ENCODE measurements at places on chromosomes 12 and 14.
A peak's percentile ranks its signal among the peaks of the same experiment; 100 is the strongest.

GRCh38 chr14:102315121-102315520 is 4.4 kb upstream of the ZNF839 start:
- no peak for DNase-seq

DNA sequence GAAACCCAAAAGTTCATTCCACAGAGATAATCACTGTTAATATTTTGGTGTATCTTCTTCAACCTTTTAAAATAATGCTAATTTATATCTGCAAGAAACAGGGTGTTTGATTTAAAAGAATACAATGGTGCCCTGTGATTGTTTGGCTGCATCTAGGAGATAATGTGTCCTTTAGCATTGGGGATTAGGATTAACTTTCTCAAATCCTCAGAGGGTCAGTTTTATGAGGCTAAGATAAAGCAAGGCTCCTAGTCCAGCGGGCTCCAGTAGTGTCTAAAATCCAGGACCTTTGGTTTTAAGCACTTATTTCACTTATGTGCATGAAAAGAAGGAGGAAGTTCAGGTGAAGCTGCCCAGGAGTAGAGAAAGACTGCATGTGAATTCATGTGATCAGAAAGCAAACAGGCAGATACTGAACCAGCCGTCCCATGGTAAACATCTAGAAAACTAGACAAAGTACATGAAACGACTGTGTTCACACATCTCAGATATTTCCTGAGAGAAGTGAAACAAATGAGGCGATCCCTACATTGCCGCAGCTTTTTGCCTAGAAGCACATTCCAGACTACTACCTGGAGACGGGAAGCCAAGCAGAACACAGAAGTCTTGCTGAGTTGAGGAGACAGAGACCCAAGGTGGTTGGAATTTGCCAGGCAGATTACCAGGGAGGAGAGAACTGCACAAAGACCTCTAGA is 129.1 kb upstream of the MAX start:
- DNase-seq = peak; percentile 72

DNA sequence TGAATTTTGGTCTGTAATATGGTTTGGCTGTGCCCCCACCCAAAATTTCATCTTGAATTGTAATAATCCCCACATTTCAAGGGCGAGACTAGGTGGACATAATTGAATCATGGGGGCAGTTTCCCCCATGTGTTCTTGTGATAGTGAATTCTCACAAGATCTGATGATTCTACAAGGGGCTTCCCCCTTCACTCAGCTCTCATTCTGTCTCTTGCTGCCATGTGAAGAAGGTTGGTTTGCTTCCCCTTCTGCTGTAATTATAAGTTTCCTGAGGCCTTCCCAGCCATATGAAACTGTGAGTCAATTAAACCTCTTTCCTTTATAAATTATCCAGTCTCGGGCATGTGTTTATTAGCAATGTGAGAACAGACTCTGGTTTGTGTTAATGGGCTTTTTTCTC is 5.9 kb downstream of the LRRC9 start:
- no peak for DNase-seq

DNA sequence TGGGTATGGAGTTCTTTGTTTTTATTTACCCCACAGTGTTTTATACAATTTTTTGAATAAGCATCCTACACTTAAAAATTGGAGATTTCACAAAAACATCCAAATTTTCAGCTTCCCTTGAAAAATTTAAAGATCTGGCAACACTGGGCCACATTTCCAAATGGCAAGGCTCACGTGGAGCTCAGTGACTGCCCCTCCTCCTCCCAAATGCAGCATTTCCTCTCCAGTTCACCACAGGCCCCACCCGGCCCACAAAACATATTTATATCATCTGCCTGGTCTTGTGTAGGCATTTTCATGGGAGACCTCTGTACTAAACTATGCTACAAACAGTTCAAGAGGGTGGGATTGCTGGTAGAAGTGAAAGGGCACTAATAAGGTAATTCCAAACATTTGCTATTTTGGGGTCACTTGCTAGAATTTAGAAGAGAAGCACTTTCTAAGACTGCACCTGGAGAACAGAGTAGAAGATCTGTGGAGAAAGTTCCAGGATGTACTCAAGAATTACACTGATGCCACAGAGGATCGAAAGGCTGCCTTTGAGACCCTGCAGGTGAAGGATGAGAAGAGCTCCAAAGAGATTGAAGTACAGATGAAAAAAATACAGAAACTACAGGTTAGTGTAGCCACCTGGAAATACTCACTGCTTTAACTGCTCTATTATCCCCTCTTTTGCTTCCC is 7.3 kb downstream of the FKBP11 start:
- no peak for DNase-seq

DNA sequence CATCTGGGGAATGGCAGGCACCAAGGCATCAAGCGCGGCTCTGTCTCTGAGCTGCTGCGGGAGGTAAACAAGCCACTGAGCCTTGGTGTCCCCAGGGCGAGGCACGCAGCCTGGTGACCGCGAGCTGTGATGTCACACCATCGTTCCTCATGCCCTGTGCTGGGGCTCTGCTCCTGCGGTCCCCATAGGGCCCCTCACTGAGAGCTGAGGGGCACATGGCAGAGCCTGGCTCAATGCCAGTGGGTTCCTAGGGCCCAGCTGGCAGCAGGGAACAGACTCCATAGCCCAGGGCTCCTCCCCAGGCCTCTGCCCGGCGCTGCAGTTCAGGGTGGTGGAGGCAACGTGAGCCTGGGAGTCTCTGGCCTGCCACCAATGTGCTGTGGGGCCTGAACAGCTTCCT is 22.6 kb downstream of the CHGA start:
- DNase-seq = no peak

GRCh38 chr12:82708061-82708879 is 21.6 kb downstream of the TMTC2 start:
- DNase-seq = no peak

GRCh38 chr12:115528466-115528865 is 749.0 kb downstream of the MED13L start:
- no peak for DNase-seq

- DNase-seq = no peak
These were observed 50.3 kb downstream of the HECTD4 start for GRCh38 chr12:112331886-112332285.

GRCh38 chr14:47191700-47192099 is 483.7 kb downstream of the MDGA2 start:
- DNase-seq = no peak

DNA sequence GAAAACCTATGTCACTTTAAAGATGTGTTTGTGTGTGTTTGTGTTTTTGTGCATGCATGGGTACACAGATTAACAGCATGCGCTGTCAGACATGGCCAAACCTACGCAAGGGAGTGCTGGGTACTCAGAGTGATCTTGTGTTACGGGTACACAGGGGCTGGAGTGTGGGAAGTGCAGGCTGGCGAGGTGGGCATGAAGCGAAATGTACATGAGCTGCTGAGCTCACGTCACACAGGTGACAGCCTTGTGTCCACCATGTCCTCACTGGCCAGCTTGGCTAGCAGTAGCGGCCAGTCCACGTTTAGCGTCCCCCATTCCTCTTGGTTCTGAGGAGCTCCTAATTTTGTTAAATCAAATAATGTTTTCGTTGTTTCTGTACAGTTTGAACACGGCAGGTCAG is 979.7 kb upstream of the TMEM132C start:
- DNase-seq = no peak

DNA sequence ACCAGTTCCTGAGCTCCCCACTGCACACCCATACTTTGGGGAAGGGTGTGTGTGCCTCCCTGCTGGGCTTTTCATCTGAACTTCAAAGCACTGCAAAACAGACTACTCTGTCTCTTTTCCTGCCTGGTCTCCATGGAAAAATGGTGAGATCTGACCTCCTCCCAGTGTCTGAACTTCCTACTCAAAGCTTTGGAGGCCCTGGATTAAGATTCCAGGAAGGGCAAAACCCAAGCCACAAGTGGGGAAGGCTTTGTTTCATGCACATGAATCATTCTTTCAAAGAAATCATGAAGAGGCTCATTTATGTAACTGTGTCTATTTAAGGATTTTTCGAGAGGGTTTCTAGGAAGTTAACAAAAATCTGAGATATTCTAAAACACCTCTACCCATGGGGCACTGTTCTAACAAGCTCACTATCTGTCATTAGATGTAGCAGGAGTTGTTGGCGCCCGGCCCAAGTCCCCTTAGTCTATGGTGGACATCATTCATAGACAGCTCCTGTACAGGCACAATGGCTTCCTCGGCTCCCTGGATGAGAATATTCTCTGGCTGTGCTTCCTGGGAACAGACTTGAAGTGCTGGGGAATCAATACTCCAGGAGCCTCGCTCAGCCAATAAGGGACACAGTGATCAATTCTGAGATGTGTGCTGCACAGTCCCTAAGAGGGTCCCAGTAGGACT is 224.0 kb downstream of the KTN1 start:
- DNase-seq = no peak

DNA sequence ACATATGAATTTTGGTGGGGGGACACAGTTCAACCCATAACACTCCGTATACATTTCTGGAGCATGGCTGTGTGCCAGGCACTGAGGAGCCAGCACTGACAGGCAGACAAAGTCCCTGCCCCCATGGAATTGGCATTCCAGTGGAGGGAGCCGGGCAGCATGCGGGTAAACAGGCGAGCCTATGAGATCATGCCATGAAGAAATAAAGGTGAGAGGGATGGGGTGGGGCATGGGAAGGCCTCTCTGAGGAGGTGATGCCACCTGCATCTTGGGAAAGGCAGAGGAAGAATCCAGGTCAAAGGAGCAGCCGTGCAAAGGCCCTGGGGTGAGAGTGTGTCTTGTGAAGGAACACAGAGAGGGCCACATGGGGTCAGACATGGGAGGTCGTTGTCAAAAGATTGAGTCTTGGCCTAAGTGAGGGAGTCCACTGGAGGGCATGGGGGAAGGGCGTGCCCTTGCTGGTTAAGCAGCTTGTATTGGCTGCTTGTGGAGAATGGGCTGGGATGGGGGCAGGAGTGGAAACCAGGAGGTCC is 3.6 kb downstream of the OTUB2 start:
- peak; percentile 89 for DNase-seq

- DNase-seq = no peak
These were observed 64.2 kb upstream of the FOXN3 start for GRCh38 chr14:89481196-89481595.

GRCh38 chr14:78164226-78164853 is 5.8 kb upstream of the NRXN3 start:
- DNase-seq = peak; percentile 24

GRCh38 chr14:58166005-58166983 is 14.3 kb upstream of the ARMH4 start:
- peak; percentile 72 for DNase-seq

All from trophoblast cell (in vitro differentiated cells and primary cell).